ENCODE measurements at places on chromosomes 11 and 22. TPM values are rescaled to one million over a fixed set of nuclear protein-coding genes. Genes with fewer than 3 reads are reported as not detected.

ROBO4 gene
- total RNA-seq: not detected

DNA sequence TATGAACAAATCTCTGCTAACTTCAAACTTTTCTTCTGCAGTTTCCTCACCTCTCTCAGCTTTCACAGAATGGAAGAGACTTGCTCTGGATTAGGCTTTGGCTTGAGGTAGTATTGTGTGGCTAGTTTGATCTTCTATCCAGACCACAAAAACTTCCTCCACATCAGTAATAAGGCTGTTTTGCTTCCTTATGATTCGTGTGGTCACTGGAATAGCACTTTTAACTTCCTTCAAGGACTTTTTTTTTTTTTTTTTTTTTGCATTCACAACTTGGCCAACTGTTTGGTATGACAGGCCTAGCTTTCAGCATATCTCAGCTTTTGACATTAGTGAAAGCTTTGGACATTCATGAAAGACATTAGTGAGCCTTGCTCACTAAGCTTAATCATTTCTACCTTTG lies 47.5 kb upstream of the LRRC55 start:
- no peak for DNase-seq

DNA sequence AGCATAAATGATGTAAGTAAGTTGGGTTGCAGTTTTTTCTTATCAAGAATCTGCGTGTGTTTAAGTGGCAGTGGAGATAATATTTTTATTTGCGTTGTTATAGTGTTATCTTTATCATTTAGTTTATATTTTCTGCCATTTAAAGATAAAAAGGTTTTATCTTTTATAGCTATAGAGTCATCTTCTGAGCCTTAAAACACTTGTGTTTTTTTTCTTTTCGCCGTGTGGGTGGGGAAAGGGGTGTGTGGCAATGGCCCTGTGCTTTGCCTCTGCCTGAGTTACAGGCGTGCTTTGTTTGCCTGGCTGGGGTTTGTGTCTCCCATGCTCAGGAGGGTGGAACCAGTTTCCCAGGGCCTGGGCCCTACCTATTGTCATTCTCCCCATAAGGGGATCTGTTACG lies 16.2 kb downstream of the ARHGEF12 start:
- DNase-seq: no peak

DNA sequence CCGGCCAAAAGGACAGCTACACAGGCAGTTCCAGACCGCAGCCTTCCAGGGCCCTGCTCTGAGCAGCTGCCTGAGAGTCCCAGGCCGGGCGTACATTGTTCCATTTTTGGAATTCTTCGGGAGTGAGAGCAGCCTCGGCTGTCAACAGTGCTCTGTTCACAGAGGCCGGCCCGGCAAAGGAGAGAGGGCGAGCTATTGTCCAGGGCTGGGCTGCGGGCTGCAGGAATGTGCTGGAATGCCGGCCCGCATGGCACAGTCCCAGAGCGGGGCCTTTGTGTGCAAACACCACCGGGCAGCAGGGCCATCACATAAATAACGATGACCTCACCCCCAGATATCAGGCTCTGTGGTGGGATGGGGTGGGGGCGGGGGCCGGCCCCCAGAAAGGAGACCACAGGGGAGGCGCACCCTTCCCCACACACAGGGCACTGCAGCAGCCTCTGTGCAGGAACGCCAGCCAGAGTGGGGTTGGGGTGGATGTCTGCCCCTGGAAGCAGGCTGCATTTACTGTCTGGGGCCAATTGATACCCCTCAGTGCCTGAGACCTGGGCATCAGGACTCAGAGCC lies 15.8 kb downstream of the LINC01488 start:
- DNase-seq: no peak

GRCh38 chr22:29344137-29344536 lies 28.6 kb upstream of the RASL10A start:
- DNase-seq: no peak

- no peak for DNase-seq
These were observed 18.6 kb downstream of the C1QTNF6 start for GRCh38 chr22:37169406-37169805.

GRCh38 chr22:46113910-46114517 lies 36.3 kb upstream of the PPARA start:
- no peak for DNase-seq

DNA sequence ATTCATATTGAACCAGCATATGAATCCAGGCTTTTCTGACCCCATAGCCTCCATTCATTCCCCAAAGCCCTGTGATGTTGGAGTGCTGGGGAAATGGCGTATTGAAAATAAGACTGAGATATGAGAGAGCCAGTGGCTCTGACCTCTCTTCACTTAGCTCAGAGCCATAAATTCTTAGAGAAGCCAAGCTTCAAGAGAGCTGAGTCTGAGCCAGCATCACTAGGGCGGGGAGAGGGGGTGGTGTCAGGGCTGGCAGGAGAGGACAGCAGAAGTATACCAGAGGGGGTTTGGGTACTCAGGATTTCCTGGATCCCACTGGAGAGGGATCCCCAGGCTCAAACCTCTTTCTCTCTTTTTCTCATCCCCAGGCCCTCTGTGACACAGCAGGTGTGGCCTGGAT lies 16.7 kb upstream of the MOGAT2 start:
- DNase-seq: no peak

C22orf42 gene
- total RNA-seq: not detected

- no peak for DNase-seq
These were observed 201.9 kb upstream of the PITPNB start for GRCh38 chr22:28120691-28121592.

Measured in activated CD4-positive, alpha-beta memory T cell treated with anti-CD3 and anti-CD28 coated beads for 36 hours (primary cell).